K562 (cell line): ENCODE measurements at places on chromosomes 3 and 15.

- no peak for DNase-seq
Measured at GRCh38 chr3:71684046-71684756, 41.0 kb downstream of the EIF4E3 start.

DNA sequence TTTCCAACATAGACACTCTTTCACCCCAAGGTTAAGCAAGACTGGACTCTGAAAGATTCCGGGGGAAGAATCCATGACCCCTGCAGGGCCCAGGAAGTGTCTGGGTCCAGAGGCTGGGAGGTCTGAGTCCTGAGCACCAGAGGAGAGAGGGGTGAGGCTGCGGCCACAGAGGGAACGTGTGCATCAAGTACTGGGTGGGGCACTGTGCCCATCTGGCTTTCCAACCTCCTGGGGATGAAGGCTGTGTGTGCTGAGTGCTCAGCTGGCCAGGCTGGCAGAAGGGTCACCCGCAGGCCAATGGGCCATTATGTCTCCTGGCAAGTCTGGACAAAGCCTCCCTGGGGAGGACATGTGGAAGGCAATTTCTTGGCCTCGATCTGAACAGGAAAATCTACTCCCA lies 3.3 kb downstream of the CHRNA3 start:
- DNase-seq: no peak

DNA sequence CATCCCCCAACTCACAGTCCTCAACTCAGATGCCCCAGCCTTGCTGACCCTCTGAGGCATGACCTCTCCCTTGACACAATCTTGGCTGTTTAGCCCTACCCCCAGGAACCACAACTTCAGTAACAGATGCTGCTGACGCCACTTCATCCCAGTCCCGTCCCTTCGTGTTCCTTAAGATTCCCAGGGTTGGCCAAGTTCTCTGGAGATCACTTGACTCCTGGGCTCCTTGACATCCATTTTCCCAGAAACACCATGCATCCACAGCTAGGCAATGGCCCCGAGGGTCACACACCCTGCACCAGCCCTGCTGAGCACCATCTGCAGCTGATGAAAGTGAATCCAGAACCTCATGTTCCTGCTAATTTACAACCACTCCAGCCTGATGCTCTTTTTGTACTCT lies 6.9 kb downstream of the RTP2 start:
- DNase-seq: no peak

- no peak for DNase-seq
Measured at GRCh38 chr3:15102836-15103235, 3.9 kb upstream of the RBSN start.

DNA sequence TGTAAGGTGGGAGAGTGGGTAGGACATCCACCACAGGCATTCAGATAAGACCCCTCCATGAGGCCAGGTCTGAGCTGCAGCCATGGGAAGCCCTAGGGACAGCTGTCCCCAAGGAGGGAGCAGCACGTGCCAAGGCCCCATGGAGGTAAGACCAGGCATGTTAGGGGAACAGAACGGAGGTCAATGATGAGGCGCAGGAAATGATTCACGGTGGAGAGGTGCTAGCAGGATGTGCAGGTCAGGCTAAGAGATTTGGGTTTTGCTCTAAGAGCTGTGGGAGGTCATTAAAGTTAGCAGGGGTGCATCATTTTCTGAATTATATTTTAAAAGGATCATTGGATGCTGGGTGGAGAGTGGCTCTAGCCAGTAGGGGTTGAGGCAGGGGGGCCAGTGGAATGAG lies 66.4 kb upstream of the SNRPA1 start:
- DNase-seq: no peak

GRCh38 chr15:50135031-50135551 lies 16.1 kb upstream of the ATP8B4 start:
- DNase-seq: no peak

DNA sequence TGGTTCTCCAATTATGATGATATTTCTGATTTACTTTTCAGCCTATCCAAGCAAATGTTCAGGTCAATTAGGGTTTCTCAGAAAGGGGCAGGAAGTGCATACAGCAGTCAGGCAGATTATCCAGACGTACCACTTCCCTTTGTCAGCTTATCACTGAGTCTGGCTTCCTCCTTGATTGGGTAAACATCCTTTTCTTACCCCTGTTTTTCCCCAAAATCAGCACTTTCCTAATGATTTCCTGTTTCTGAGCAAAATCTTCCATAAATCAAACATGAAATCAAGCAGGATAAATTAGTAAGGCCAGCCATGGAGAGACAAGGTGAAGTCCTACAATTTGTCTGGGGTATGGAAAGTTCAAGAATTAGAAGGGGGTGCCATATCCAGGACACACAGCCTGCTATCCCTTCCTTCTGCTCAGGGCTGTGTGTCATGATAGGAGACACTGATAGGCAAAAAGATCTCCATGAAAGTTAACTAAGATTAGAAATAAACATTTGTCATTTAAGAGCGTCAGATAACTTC lies 29.0 kb downstream of the ADIPOQ start:
- peak; percentile 80 for DNase-seq

DNA sequence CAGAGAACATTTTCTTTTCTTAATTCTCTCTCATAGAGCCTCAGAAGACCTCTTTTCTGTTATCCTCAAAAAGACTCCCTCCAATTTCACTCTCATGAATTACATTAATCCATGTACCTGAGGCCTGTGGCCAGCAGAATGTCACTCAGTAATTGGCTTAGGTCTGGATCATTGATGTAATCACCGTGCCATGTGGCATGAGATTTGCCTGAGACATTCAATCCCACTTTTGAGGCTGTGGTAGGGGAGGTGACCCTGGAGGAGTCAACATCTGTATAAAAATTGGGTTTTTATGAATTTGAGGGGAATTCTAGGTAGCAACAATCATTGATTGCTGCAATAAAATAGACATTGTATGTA lies 295.3 kb downstream of the GBE1 start:
- no peak for DNase-seq

DNA sequence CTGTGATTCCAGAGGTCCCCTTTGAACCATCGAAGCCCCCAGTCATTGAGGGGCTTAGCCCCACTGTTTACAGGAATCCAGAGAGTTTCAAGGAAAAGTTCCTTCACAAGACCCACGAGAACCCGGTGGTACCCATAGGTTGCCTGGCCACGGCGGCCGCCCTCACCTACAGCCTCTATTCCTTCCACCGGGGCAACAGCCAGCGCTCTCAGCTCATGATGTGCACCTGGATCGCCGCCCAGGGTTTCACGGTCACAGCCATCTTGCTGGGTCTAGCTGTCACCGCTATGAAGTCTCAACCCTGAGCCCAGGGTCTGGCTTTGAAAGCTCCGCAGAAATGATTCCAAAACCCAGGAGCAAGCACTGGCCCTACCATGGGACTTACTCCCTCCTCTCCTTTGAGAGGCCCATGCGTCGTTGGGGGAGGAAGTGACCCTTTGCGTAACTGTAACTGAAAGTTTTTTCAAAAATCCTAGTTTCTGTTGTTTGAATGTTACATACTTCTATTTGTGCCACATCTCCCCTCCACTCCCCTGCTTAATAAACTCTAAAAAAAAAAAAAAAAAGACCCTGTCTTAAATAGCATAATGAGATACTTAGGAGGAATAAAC lies 85.1 kb upstream of the CSPG5 start:
- DNase-seq: no peak

- peak; percentile 19 for DNase-seq
Measured at GRCh38 chr3:141373768-141374526, 5.6 kb downstream of the ZBTB38 start.

- DNase-seq: peak; percentile 88
Measured at GRCh38 chr3:52455283-52456168, at the start of gene NISCH. Gene NISCH, plus strand, starts transcription at chr3:52455604. Its CDS starts 38 bp downstream, at chr3:52455642.

DNA sequence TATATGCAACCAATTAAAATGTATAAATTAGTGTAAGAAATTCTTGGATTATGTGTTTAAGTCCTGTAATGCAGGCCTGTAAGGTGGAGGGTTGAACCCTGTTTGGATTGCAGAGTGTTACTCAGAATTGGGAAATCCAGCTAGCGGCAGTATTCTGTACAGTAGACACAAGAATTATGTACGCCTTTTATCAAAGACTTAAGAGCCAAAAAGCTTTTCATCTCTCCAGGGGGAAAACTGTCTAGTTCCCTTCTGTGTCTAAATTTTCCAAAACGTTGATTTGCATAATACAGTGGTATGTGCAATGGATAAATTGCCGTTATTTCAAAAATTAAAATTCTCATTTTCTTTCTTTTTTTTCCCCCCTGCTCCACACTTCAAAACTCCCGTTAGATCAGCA lies 65.4 kb upstream of the ACAD9 start:
- no peak for DNase-seq

- no peak for DNase-seq
Measured at GRCh38 chr3:62229211-62229610, 144.1 kb downstream of the FEZF2 start.

GRCh38 chr15:27365456-27365855 lies 394.5 kb downstream of the GABRG3 start:
- DNase-seq: no peak

- no peak for DNase-seq
Measured at GRCh38 chr3:146796078-146796477, 190.9 kb upstream of the PLSCR5 start.

DNA sequence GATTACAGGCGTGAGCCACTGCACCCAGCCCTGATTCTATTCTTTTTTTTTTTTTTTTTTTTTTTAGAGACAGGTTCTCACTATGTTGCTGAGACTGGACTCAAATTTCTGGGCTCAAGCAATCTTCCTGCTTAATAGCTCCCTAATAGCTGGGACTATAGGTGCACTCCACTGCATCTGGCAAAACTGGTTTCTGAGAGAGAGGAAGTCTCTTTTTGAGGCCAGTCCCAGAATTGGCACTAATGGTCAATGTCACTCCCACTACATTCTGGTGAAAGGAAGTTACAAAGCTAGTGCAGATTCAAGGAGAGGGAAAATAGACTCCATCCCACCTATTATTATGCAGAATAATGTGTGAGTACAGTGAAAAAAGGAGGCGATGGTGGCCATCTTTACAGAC lies 5.8 kb upstream of the TGFBR2 start:
- DNase-seq: no peak

- DNase-seq: no peak
Measured at GRCh38 chr15:98858610-98859023, 149.0 kb downstream of the PGPEP1L start.

- DNase-seq: no peak
Measured at GRCh38 chr3:101170062-101170771, 150.2 kb downstream of the IMPG2 start.

GRCh38 chr3:178003756-178004155 lies 532.5 kb upstream of the KCNMB2 start:
- DNase-seq: no peak

DNA sequence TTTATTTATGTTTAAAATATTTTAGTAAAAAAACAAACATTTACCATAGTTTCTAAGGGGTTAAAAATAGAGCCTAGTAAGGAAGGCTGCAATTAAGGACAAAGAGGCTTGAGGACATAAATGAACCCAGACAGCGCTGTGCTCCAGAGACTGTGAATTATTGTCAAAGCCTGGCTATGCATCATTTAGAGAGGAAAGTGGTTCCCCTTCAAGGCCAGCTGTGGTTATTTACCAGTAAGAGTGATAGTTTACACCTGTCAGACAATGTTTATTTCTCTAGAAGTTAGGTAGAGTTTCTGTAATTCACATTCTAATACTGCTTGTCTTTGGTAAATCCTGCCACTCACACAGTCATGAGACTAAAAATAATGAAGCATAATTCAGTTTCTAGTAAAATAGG lies 32.4 kb upstream of the PIK3R4 start:
- DNase-seq: no peak
